ENCODE measurements at places on chromosomes 5 and 9.

GRCh38 chr5:103783669-103784068 is 221.1 kb upstream of the NUDT12 start:
- H3K27ac ChIP-seq = no peak overlapping the region
- DNase-seq = no peak
- no peaks in the 10 kb centered on the region for H3K4me1 ChIP-seq
- H3K36me3 ChIP-seq = no peaks in the 10 kb centered on the region

DNA sequence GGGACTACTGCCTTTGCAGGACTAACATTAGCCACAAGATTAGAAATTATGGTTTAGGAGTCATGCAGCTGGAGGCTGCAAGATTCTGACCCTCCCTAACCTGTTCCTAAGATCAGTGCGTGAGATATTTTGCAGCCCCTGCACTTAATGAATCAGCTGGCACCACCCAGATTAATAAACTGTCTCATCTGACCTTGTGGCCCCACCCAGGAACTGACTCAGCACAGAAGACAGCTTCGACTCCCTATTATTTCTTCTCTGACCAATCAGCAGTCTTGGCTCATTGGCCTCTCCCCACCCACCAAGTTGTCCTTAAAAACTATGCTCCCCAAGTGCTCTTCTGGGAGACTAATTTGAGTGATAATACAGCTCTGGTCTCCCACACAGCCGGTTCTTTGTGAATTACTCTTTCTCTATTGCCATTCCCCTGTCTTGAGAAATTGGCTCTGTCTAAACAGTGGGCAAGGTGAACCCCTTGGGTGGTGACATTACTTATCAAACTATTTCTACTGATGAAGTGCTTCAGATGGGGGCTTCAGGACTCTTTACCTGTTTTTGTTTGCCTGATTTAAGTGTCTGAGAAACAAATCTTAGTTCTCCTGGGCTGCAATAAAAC is 17.0 kb downstream of the CTSL start:
- H3K27ac ChIP-seq = no peak overlapping the region
- H3K36me3 ChIP-seq = no peaks in the 10 kb centered on the region
- no peak for DNase-seq
- H3K4me1 ChIP-seq = no peaks in the 10 kb centered on the region

GRCh38 chr5:126508962-126509279 is 85.7 kb downstream of the GRAMD2B start:
- H3K27me3 ChIP-seq = no peaks in the 10 kb centered on the region
- DNase-seq = no peak
- H3K36me3 ChIP-seq = no peaks in the 10 kb centered on the region
- H3K27ac ChIP-seq = peak overlapping the region; percentile 17

- H3K27ac ChIP-seq = no peak overlapping the region
- no peak for DNase-seq
- H3K4me1 ChIP-seq = no peaks in the 10 kb centered on the region
- H3K4me3 ChIP-seq = no peak overlapping the region
- no peaks in the 10 kb centered on the region for H3K27me3 ChIP-seq
These were observed 25.9 kb downstream of the SUSD1 start for GRCh38 chr9:112149211-112149610.

GRCh38 chr5:149212198-149212951 is 59.3 kb upstream of the AFAP1L1 start:
- H3K27ac ChIP-seq = no peak overlapping the region
- H3K36me3 ChIP-seq = peaks cover 7% of the 10 kb centered on the region
- H3K4me1 ChIP-seq = no peaks in the 10 kb centered on the region
- H3K4me3 ChIP-seq = no peak overlapping the region

- H3K36me3 ChIP-seq = no peaks in the 10 kb centered on the region
- no peak overlapping the region for H3K27ac ChIP-seq
These were observed 77.4 kb downstream of the SEC61B start for GRCh38 chr9:99299211-99300102.

DNA sequence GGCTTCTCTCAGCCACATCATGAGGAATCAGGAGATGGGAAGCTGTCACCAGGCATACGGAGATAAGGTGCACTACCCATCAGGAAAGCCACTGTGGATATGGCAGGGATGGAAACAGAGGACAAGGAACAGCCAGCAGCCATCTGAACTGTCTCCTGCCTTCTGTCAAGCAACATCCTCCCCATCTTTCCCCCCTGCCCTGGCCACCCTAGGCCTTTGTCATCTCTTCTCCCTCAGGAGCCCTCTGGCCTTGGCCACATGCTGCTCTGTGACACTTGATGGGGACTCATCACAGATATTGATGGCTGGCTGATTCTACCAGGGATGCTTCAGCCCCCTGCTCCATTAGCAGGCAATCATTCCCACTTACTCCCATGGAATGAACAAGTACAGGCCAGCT is 21.1 kb upstream of the MEIKIN start:
- H3K27me3 ChIP-seq = no peaks in the 10 kb centered on the region
- H3K4me3 ChIP-seq = no peak overlapping the region
- DNase-seq = no peak
- no peak overlapping the region for H3K27ac ChIP-seq

DNA sequence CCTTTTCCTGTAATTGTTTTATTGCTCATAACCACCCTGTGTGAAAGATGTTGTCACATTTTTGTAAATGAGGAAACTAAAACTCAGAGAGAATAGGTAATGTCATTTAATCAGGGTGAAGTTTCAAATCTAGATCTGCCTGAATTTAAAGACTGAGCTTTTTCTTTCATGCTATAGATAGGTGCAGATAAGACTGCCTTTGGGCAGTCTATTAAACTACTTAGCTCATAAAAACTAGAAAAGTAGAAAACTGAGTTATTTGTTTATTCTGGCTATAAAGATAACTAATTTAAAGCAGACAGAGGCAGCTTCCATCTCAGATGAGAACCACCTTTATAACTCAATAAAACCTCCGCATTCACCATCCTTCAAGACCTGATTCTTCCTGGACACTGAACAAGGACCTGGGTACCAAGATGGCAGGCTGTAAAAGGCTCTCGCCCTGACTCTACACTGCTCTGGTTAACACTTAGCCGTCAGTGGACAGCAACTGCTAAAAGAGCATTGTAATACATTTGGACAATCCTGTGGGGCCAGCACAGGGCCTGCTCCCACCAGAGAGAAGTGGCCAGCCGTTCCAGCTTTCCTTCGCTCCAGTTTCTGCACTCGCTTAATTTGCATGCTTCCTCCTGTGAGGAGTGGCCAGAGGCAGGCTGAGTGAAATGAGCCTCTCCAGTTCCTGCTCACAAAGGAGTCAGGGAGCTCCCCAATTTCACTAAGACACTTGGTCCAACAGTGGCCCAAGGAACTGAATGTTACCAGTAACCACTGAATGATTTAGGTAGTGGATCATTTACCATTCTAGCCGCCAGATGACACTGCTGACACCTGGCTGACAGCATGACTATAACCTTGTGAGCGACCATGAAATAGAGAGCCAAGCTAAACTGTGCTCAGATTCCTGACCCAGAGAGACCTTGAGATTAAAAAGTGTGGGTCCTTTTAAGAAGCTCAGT is 566.4 kb downstream of the EFNA5 start:
- no peaks in the 10 kb centered on the region for H3K4me1 ChIP-seq
- no peak overlapping the region for H3K27ac ChIP-seq
- no peaks in the 10 kb centered on the region for H3K36me3 ChIP-seq
- H3K27me3 ChIP-seq = no peaks in the 10 kb centered on the region

DNA sequence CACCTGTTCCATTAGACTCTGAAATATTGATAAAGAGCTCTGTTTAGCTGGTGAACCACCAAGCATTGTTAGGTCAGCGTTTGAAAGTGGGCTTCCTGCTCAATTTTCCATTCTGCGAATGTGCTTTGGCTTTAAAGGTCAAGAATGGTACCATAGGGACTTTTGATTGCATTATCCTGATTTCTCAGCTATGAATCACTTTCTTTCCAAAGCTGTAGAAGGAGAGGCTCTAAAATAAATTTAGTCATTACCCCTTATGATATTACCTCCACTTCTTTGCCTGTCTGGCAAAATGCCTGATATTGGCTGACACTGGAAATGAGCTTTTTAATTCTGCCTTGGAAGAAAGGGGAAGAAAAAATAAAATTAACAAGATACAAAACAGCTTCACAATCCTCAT is 237.2 kb upstream of the CTNND2 start:
- H3K27me3 ChIP-seq = no peaks in the 10 kb centered on the region
- H3K4me1 ChIP-seq = no peaks in the 10 kb centered on the region

GRCh38 chr5:56671571-56671970 is 143.8 kb upstream of the MAP3K1 start:
- DNase-seq = no peak
- no peak overlapping the region for H3K27ac ChIP-seq
- H3K27me3 ChIP-seq = no peaks in the 10 kb centered on the region
- H3K4me1 ChIP-seq = no peaks in the 10 kb centered on the region

GRCh38 chr9:19387317-19387716 is 7.3 kb upstream of the RPS6 start:
- H3K4me3 ChIP-seq = no peak overlapping the region
- no peaks in the 10 kb centered on the region for H3K27me3 ChIP-seq
- no peaks in the 10 kb centered on the region for H3K36me3 ChIP-seq
- DNase-seq = no peak
- H3K4me1 ChIP-seq = no peaks in the 10 kb centered on the region
- H3K27ac ChIP-seq = no peak overlapping the region

DNA sequence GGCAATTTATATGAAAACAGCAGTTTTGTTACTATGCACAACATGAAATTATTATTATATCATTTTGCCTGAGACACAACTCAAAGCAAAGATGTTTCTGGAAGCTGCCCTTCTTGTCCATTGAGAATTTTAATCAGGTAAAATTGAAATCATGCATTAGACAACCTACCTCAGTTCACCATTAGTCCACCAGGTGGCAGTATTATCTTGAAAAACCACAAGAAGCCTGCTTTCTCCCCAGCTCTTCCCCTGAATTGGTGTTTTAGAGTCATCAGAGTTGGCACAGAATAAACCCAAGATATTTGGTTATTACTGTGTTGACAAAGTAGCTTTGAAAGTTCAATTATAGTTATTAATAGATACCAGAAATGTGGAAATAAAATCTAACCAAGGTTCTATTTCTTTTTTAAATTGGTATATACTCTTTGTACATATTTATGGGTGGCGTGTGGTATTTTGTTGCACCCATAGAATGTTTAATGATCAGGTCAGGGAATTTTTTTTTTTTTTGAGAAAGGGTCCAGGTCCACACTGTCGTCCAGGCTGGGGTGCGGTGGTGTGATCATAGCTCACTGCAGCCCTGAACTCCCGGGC is 25.7 kb downstream of the UTP15 start:
- H3K27ac ChIP-seq = no peak overlapping the region
- H3K4me3 ChIP-seq = no peak overlapping the region
- H3K36me3 ChIP-seq = no peaks in the 10 kb centered on the region
- no peaks in the 10 kb centered on the region for H3K27me3 ChIP-seq

- no peak overlapping the region for H3K27ac ChIP-seq
- no peaks in the 10 kb centered on the region for H3K27me3 ChIP-seq
- no peaks in the 10 kb centered on the region for H3K36me3 ChIP-seq
- DNase-seq = no peak
- no peak overlapping the region for H3K4me3 ChIP-seq
These were observed 18.4 kb downstream of the POU5F2 start for GRCh38 chr5:93723005-93723404.

DNA sequence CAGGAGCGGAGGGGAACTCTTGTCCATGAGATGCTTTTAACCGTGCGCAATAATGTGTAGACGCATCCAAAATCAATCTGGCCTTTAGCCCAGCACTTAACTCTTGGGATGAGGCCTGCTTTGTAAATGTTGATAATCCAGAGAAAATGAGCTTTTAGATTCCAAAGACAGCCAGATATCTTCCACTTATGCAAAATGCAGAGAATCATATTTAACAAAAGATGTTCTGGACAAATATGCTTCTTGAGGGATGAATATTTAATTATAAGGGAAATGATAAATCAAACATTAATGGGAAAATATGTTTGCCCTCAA is 5.6 kb downstream of the S1PR3 start:
- DNase-seq = no peak
- H3K27me3 ChIP-seq = no peaks in the 10 kb centered on the region
- no peak overlapping the region for H3K27ac ChIP-seq
- H3K36me3 ChIP-seq = peaks cover 7% of the 10 kb centered on the region
- H3K4me3 ChIP-seq = no peak overlapping the region

DNA sequence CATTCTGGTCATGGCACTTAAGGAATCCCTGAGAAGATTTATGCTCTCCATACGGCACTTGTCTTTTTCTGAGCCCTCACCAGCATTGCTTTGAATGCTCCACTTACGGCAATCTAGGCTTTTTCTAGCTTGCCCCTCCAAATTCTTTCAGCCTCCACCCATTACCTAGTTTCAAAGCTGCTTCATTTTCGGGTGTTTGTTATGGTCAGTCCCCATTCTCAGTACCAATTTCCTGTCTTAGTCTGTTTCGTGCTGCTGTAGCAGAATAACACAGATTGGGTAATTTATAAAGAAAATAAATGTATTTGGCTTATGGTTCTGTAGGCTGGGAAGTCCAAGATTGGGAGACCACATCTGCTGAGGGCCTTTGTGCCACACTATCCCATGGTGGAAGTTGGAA is 42.0 kb downstream of the ARHGEF28 start:
- no peak overlapping the region for H3K27ac ChIP-seq
- no peaks in the 10 kb centered on the region for H3K4me1 ChIP-seq
- no peaks in the 10 kb centered on the region for H3K27me3 ChIP-seq

DNA sequence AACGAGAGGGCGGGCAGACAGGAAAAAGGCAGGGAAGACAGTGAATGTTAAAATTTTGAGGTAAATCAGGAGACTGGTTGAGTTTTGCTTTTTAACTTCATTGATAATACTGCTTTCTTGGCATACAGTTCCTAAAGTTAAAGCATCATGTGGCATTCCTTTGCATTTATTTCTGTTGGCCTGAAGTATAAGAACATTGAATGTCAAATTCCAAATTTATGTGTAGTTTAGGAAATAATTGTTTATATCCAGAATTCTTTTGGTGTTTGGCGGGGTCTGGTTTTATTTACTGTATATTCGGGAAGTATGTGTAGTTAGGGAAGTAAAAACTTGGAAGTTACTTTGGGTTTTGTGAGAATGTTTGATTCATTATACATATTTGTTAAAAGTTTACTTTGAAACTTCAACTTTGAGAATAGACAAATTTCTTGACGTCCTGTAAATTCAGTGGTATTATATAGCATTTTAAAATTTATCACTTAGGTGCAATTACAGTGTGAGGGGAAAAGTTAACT is 83.2 kb downstream of the PTPDC1 start:
- peak overlapping the region; percentile 100 for H3K27ac ChIP-seq
- H3K36me3 ChIP-seq = peaks cover 5% of the 10 kb centered on the region
- DNase-seq = no peak
- no peaks in the 10 kb centered on the region for H3K27me3 ChIP-seq
- peak overlapping the region; percentile 87 for H3K4me3 ChIP-seq

DNA sequence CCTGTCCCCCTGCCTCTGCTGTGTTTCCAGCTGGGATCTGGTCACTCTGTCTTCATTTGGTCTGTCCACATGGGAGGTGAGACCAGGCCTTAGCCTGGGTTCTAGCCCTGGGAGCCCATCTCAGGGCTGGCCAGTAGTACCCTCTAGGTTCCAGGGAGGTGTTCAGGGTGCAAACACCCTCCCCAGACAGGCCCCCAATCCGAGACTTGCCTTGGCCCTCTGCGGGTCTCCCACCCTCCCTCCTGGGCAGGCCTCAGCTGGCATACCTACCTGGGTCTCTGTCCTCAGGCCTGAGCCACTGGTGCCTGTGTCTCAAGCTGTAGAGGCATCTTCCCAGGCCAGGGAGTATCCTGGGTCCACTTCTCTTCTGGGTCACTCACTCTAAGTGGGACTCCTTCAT is 925 bp upstream of the SAPCD2 start:
- H3K4me3 ChIP-seq = no peak overlapping the region
- DNase-seq = no peak
- no peaks in the 10 kb centered on the region for H3K36me3 ChIP-seq
- no peak overlapping the region for H3K27ac ChIP-seq

- H3K27me3 ChIP-seq = no peaks in the 10 kb centered on the region
- no peak for DNase-seq
- no peaks in the 10 kb centered on the region for H3K4me1 ChIP-seq
- H3K36me3 ChIP-seq = no peaks in the 10 kb centered on the region
- no peak overlapping the region for H3K27ac ChIP-seq
These were observed 127.5 kb upstream of the TNPO1 start for GRCh38 chr5:72688916-72689315.

All from ascending aorta (tissue), 2 donors.